Uterus (tissue), 4 donors: ENCODE measurements at places on chromosomes 7 and 10.
A peak's percentile ranks its signal among the peaks of the same experiment; 100 is the strongest.

DNA sequence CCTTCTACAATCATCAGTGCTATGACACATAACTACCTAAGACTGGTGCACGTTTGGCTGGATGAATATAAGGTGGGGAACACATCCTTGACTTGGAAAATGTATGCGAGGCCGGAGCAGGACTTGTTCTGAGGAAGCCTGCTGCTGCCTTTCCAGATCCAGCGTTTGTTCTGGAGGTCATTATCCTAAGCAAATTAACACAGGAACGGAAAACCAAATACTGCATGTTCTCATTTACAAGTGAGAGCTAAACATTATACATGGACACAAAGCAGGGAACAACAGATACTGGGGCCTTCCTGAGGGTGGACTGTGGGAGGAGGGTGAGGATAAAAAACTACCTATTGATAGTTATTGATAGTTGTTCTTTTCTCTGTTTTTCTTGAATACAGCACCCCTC is 10.8 kb upstream of the GALNT11 start:
- DNase-seq = no peak

DNA sequence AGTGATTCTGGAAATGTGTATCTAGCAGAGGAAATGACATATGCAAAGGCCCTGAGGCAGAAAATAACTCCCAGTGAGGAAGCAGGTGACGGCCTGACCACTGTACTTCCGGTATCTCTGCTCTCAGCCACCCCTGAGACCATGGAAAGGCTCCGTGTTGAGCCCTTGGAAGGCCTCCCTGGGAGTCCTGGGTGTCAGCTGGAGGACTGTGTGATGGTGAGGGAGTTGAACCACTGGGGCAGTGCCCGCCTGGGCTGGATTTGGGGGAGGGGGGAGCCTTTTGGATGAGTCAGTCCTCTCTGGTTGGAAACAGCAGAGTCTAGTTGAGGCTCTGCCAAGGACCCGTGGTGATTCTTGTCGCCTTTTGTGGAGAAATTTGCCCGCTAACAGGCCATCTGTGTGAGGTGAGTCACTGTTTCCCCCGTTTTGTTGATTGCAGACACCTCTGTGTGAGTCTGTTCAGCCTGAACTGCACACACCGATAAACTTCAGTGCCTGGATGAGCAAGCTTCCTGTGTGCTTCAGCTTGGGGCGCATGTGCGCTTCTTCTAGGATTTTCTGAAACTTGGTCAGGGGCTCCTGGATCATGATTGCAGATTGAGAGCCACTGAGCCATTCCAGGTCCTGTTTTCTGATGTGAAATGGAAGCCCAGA is 98.6 kb downstream of the GRK5 start:
- peak; percentile 80 for DNase-seq

- no peak for DNase-seq
These were observed 14.9 kb upstream of the EZH2 start for GRCh38 chr7:148898845-148899484.

DNA sequence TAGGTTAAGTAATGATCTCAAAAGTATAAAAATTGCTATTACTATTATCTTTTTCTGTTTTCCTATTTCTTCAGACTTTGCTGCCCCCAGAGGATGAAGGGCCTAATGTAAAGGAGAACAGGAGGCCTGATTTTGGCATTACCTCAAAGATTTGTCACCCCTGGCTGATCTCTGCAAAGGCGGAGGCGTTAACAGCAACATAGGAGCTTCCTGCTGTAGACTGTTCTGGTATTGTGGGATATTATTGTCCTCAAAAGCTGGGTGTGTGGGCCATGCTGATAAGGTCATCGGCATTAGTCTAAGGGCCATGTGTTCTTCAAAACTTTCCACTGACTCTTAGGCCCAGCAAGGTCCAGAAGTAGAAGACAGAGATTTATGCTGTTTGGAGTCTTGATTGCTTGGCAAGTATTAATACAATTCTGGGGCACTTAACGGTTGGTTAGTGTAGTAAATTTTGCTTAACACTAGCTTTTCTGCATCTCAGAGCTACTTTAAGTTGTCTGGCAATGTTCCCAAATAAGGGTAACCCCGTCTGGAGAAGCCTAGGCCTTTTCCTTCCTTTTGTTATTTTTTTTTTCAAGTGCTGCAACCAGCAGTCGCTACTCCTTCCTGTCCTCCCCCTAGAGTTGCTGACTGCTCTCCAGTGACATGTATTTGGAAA is 14.0 kb upstream of the ENTPD1 start:
- peak; percentile 54 for DNase-seq

DNA sequence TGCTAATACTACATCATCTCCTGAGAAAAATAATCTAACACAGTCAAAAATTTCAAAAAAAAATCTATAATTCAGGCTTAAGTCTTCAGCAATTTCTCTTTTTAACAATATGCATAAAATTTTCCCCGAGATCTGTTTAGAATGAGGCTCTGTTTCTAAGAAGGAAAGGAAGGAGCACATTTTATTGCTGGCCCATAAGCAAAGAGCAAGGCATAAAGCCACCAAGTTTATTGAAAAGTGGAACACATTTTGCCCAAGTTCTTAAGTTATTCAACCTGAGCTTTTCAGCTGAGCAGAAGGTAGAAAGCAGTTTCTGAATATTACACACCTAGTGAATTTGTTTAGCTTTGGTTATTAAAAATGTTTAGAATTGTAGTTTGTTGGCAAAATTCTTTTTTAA is 73.9 kb downstream of the AGMO start:
- DNase-seq = no peak

DNA sequence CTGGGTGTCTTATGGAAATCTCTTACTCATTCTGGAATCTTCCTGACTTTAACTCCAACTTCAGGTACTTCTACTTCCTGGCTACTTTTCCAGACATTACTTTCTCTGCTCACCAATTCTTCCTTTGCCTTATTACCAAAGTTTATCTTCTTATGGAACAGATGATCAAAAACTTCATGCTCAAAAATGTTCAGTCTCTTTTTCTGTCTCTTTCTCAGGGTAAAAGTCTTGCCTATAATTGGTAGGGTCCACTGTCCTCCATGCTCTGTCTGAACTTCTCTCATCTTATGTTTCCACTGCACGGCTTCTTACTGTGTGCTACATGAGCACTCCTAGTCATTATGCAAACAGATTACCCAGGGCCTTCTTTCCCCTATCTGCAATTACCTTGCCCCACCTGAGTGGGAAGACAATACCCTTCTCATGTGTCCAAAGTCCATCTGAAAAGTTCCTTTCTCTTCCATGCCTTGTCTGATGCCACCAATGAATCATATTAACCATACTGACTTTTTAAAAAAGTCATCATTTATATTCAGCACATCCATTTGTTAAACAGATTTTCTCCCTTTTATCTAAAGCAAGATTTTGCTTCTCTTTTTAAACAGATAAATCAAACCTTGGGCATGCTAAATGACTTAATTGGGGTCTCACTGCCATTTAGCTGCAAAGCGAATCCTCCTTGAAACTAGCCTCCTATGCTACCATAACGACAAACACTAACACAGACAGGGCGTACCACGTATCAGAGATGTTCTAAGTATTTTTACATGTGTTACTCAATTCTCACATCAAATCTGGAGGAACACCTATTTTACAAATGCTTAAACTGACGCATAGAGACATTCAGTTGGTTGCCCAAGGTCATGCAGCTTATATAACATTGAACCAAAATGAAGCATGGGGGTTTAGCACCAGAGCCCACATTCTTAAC is 48.8 kb downstream of the SEMA3C start:
- DNase-seq = no peak

- no peak for DNase-seq
These were observed 26.0 kb upstream of the ZNF735 start for GRCh38 chr7:64180989-64181388.

GRCh38 chr10:123463181-123463580 is 203.0 kb upstream of the GPR26 start:
- DNase-seq = no peak

- no peak for DNase-seq
These were observed 5.1 kb upstream of the SMC3 start for GRCh38 chr10:110562348-110562747.

GRCh38 chr7:485188-486081 is 34.2 kb downstream of the PDGFA start:
- no peak for DNase-seq

DNA sequence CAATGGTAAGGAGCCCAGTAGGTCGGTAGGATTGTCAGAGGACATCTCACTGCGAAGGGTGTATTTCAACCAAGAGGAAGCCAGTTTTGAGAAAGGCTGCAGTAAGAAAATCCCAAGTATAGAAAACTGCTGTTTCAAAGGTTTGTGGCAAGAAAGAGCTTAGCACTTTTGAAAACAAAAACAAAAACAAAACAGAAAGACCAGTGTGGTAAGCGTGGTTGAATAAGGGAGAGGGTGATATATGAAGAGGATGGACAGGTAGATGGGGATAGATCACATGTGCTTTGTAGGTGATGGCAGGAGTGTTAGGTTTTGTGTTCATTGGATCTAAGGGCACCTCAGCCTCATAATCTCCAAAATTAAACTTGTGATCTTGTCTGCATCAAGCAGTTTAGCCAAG is 141.6 kb upstream of the WNT16 start:
- no peak for DNase-seq

- DNase-seq = no peak
These were observed 223.6 kb downstream of the IPMK start for GRCh38 chr10:58044072-58044471.
